Uterus (tissue), 4 donors: ENCODE measurements at places on chromosomes 4 and X. TPM values are rescaled to one million over a fixed set of nuclear protein-coding genes. Genes with fewer than 3 reads are reported as not detected.

DNA sequence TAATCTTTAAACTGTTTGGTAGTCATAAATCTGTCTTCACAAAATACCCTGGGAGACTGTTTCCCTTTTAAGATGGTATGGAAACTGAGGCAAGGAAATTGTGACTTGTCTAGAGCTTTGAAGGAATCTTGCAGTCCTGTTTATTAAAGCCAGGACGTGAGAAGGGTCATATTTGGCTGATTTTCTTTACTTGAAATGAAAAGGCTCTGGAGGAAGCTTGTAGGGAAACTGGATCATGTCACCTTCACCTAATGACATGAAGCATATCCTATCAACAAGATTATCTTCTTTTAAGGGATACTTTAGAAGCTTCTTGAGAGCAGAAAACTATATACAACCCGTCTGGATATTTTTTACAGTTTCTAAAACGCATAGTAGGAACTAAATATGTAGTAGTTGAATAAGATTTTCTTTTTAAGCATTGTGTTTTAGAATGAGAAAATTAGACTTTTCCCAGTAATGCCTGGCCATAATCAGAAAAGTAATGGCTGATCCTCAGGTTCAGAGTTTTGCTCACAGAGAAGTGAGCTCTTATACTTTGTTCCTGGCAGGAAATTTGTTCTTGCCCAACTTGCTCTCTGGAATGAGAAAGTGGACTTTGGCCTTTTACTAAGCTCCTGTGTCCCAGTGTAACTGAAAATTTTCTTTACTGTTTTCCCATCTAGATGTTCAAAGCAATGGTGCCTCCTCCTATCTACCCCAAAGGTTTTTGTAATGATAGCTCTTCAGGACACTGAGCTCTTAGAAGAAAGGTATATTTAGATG lies 136.8 kb upstream of the AFF2 start:
- no peak overlapping the region for H3K27ac ChIP-seq
- H3K4me1 ChIP-seq, result no peaks in the 10 kb centered on the region
- H3K27me3 ChIP-seq, result no peaks in the 10 kb centered on the region
- DNase-seq, result no peak
- no peaks in the 10 kb centered on the region for H3K36me3 ChIP-seq

DNA sequence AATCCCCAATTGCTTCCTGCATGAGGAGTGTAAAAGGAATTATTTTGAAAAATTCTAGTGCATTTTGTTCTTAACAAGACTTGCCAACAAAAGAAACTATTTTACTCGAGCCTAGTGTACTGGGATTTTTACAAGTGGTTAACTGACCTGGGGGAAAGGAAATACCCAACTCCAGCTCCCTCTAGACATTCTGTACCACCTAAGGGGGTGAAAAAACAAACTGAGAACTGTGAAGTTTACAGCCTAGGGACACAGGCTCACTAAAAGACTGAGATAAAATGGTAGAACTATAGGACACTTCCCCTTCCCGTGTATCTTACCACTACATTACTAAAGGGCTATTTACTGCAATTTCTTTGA lies 2.6 kb upstream of the ADH5 start:
- no peaks in the 10 kb centered on the region for H3K4me1 ChIP-seq
- no peak overlapping the region for H3K4me3 ChIP-seq
- peak overlapping the region; percentile 96 for H3K27ac ChIP-seq
- no peaks in the 10 kb centered on the region for H3K27me3 ChIP-seq
- no peak for DNase-seq

DNA sequence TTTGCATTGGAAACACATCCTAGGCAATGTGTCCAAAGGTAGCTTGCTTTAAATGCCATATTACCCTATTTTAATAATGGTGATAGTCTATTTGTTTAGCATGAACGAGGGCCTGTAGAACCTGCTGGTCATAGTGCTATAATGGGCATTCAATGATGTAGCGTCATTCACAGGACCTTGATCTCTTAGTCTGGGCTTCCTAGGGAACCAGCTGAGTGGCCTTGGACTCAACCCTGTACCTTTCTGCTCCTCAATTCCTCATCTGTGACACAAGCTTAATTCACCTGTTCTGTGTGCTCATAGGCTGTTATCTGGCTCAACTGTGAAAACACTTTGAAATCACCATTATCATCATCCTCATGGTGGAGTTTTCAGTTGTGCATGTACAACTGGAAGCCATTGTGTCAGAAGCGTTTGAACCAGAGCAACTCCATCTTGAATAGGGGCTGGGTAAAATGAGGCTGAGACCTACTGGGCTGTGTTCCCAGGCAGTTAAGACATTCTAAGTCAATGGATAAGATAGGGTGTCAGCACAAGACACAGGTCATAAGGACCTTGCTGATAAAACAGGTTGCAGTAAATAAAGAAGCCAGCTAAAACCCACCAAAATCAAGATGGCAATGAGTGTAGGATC lies 346.8 kb upstream of the KLF3 start:
- no peak overlapping the region for H3K27ac ChIP-seq
- H3K4me3 ChIP-seq, result no peak overlapping the region
- H3K4me1 ChIP-seq, result no peaks in the 10 kb centered on the region
- H3K27me3 ChIP-seq, result no peaks in the 10 kb centered on the region

DNA sequence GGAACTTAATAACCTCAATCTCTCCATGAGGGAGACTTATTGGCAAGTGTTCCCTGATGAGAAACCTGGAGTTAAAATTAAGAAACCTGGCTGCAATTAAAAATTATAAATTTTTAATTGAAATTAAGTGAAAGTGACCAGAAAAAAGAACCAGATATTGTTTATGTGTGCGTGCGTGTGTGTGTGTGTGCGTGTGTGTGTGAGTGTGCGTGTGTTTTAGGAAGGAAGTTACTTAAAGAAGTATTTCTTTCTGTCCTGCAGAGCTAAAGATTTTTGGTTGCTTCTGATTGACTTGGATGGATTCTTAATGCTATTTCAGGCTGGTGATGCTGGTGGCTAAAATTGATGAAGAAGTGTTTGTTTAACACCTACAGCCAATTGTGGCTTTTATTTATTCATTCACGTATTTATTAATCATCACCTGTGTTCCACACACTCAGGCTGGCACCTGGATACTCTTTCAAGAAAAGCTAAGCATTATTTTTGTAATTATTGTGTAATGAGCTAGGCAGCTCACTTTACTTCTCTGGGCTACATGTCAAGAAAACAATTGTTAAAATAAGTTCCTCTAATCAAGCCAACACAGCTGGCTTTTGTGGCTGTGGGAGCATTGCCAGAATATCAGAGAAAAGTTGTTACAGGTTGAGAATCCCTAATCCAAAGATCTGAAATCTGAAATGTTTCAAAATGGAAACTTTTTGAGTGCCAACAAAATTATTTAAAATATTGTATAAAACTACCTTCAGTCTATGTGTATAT lies 68.5 kb downstream of the CEP44 start:
- no peaks in the 10 kb centered on the region for H3K36me3 ChIP-seq
- DNase-seq, result no peak
- no peaks in the 10 kb centered on the region for H3K27me3 ChIP-seq
- H3K4me1 ChIP-seq, result no peaks in the 10 kb centered on the region
- no peak overlapping the region for H3K4me3 ChIP-seq

DNA sequence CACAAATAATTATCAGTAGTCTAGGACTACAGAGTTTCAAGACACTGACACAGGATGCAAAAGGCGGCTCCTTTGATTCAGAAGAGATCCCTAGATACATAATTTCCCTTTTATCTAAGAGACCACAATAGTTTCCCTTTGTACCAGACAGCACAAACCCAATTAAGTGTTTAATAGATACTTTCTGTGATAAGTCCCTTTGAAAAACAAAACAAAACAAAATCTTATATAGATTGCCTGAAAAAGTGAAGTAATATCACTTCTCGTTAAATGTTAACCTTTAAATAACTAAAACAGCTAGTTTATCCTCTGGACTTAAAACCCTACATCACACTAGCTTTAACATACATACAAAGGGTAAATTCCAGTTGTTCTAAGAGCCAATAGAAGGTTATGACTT lies 49.9 kb downstream of the APBB2 start:
- no peaks in the 10 kb centered on the region for H3K36me3 ChIP-seq
- H3K27ac ChIP-seq, result no peak overlapping the region
- no peaks in the 10 kb centered on the region for H3K4me1 ChIP-seq
- no peak for DNase-seq

DNA sequence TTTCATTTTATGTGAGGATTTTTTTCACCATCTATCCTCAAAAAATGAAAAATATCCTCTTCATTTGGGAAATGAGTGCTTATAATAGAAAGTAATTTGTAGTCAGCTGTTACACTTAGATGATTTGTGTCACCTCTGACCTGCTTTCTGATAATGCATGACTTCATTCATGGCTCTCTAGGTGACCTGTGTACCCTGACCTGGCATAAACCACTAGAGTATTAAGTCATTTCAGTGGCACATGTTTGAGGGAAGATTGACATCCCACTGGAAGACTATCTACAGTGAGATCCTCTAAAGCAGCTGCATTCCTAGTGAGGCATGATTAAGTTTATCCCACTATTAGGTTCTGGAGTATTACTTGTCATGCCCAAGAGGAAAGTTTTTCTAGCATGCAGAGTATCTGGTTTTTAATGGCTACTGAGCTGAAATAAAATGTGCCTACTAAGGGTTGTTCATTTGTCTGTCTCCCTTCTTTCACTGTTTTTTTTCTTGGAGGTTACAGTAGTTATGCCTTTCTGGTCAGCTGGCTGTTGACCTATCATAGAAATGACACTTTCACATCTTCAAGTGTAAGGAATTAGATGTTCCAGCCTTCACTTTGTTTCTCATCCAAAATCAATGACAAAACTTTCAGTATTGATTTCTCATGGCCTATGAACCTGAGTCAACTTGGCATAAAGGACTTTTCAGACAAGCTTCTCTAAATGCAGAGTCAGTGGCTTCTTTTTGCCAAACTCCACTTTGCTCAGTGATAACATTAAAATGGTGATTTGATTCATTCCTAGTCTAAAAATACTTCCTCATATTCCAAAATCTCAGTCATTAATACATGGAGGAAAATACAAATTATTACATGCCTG lies 33.1 kb downstream of the TET2 start:
- peaks cover 11% of the 10 kb centered on the region for H3K4me1 ChIP-seq
- H3K36me3 ChIP-seq, result no peaks in the 10 kb centered on the region
- no peak overlapping the region for H3K27ac ChIP-seq
- DNase-seq, result no peak
- H3K27me3 ChIP-seq, result no peaks in the 10 kb centered on the region

DNA sequence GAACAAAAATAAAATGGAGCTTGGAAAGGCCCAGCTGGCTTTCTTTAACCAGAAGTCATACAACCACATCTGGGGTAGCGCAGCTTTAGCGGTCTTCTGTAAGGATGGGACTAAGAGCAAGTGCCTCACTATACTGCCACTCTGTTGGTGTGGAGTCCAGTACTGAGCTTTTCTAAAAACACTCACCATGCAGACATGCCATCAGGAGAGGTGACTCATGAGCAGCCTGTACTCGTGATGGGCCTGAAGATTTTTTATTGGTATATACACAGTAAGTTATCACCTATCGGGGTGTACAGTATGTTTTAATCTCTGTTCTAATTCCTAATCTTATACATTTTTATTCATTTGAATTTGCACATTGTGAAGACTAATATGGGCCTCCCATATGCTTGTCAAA lies 9.6 kb downstream of the PPP3CA start:
- no peaks in the 10 kb centered on the region for H3K36me3 ChIP-seq
- H3K4me3 ChIP-seq, result no peak overlapping the region
- DNase-seq, result no peak

DNA sequence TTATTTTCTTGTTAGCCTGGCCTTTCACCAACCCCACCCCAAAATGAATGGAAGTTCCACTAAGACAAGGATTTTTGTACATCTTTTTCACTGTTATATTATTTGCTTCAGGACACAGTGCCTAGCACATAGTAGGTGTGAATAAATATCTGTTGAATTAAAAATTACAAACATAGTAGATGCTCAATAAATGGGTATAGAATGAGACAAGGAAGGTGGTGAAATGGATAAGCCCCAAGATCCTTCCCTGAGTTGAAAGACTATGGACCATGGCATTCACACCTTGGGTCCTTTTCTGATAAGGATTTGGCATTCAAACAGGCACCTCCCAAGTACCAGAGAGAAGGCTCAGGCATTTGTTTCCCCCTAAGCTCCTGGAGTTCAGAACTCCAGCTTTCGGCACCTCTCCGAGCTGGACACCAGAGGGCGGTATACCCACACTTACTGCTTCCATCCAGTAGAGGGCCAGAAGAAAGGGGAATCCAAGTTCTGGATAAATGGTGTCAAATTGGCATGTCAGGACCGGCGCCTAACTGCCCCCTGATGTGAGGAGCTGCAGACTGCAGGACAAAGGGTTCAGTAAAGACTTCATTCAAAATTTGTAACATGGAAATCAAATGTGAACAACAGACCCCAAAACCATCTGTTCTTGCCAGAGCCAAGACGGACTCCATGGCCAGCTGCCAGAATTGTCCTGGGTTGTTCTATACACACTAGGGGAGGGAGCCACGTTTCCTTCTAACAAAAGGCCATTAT lies 193.0 kb downstream of the GPC3 start:
- H3K27me3 ChIP-seq, result no peaks in the 10 kb centered on the region
- H3K27ac ChIP-seq, result no peak overlapping the region
- H3K36me3 ChIP-seq, result no peaks in the 10 kb centered on the region
- DNase-seq, result peak; percentile 53
- no peak overlapping the region for H3K4me3 ChIP-seq
- H3K4me1 ChIP-seq, result no peaks in the 10 kb centered on the region

GRCh38 chr4:186809070-186809469 lies 85.4 kb upstream of the FAT1 start:
- DNase-seq, result no peak
- no peaks in the 10 kb centered on the region for H3K27me3 ChIP-seq
- H3K4me3 ChIP-seq, result no peak overlapping the region
- H3K27ac ChIP-seq, result no peak overlapping the region
- peaks cover 8% of the 10 kb centered on the region for H3K4me1 ChIP-seq

DNA sequence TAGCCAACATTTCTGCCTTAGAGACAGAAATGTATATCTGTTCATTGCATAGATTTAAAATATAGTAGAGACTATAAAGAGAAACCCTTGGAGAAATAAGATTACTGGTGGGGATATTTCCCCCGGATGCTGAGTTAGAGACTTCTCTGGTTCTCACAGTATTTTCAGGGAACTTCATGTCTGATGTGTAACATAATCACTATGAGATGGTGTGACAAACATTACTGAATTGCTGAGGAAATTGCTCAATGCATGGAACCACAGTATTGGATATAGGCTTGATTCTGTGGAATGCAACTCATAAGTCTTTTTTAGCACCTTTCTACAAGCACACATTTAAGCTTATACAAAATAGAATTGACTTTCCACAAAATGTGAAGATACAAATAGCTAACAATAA lies 152.7 kb downstream of the SOWAHB start:
- no peaks in the 10 kb centered on the region for H3K4me1 ChIP-seq
- H3K36me3 ChIP-seq, result no peaks in the 10 kb centered on the region
- H3K4me3 ChIP-seq, result no peak overlapping the region
- DNase-seq, result no peak

SPANXB1 gene
- not detected for total RNA-seq

GYG2 gene
- total RNA-seq, result 9.6 TPM

PTTG2 gene
- 4.1 TPM for total RNA-seq

CLGN gene
- total RNA-seq, result not detected
